ENCODE measurements at places on chromosomes 4 and X. TPM values are rescaled to one million over a fixed set of nuclear protein-coding genes. Genes with fewer than 3 reads are reported as not detected.

The SSX1 gene
- not detected for total RNA-seq

The ADH1C gene
- total RNA-seq, result 4.6 TPM

The KLHL34 gene
- total RNA-seq, result not detected

The TGIF2LX gene
- not detected for total RNA-seq

The TCEAL6 gene
- not detected for total RNA-seq

The TKTL1 gene
- not detected for total RNA-seq

The ITIH6 gene
- total RNA-seq, result not detected

The HS3ST1 gene
- total RNA-seq, result 3.4 TPM

The LRCH2 gene
- 16.9 TPM for total RNA-seq

The RGS12 gene
- total RNA-seq, result 102 TPM

The CT45A10 gene
- total RNA-seq, result not detected

The AIMP1 gene
- total RNA-seq, result 34.0 TPM

The AMTN gene
- not detected for total RNA-seq

The FAAH2 gene
- total RNA-seq, result 9.8 TPM

The SCRG1 gene
- total RNA-seq, result not detected

The CT45A2 gene
- not detected for total RNA-seq

The CFAP299 gene
- 0.93 TPM for total RNA-seq

The AFF2 gene
- total RNA-seq, result 8.4 TPM

The MAGEA4 gene
- not detected for total RNA-seq

The CDKL5 gene
- 21.9 TPM for total RNA-seq

The PCDH18 gene
- total RNA-seq, result 8.4 TPM
